DMS153 (cell line): ENCODE measurements at places on chromosomes 12 and 14.
A peak's percentile ranks its signal among the peaks of the same experiment; 100 is the strongest.

DNA sequence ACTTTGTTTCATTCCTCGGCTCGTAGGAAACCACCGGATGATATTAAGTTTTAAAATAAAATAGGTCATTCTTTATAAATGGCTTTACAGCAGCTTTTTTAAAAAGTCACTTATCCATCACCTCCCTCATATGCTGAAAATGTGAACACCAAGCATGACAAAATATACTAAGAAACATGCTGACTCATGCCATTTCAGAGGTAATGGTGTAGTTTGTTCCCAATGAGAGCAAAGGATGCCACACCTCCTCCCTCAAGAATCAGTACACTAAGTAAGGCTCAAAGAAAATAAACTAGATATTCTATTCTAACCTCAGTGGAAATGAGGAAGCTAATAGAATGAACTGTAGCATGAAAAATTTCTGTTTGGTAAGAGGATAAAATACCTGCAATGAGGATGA lies 5.5 kb upstream of the DIO2 start:
- DNase-seq: no peak

GRCh38 chr12:111424793-111425251 lies 19.1 kb downstream of the SH2B3 start:
- no peak for DNase-seq

DNA sequence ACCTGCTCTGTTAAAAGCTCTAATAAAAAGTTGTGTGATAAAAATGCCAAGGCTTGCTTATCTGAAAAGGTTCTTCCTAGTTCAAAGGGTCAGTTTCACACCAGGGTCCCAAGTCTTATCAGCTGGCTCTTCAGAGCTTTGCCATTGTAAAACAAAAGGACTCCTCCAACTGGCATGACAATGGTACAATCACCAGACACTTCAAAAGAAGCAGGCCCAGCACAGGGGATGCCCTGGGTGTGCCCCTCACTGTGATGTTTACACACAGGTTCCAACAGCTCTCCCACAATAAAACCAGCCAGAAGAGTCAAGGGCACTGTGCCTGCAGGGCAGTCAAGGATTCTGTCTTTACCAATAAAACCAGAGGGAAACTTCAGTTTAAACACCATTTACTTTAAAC lies 78.7 kb downstream of the PRICKLE1 start:
- no peak for DNase-seq

GRCh38 chr12:26937863-26938700 lies at the start of the genes FGFR1OP2 and INTS13:
TSS of gene FGFR1OP2 (plus strand) at chr12:26938470. CDS start at chr12:26954159, 15,689 bp downstream.
TSS of gene INTS13 (minus strand) at chr12:26937981. CDS start at chr12:26936803, 1,178 bp downstream.
- DNase-seq: peak; percentile 95

DNA sequence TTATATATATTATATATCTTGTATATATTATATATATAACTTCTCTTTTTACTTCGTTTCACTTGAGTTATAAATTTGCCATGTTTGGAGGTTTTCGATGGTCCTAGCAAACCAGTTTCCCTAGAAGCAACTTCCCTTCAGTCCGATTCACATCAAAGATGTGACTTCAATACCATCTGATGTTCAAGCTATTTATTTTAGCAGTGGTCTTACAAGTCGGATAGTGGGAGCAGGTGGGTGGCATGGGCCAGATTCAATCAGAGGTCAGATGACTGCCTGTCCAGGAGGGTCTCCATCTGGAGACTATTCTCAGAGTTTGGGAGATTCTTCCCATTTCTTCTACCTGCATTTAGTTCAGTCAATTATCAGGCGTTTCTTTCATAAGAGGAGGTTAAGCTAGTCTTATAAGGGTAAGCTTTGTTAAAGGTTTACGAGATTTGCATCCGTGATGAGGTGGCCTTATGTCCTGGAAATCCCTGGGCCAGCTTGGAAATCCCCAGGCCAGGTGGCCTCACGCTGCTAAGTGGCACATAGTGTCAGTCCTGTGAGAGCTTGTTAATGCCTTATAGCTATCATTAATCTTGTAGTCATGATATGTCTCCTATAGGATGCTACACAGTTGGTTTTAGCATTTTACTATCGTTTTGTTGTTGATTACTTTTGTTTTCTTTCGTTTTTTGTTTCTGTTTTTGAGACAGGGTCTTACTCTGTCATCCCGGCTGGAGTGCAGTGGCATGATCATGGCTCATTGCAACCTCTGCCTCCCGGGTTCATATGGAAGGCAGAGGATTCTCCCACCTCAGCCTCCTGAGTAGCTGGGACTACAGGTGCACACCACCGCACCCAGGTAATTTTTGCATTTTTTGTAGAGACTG lies 145.8 kb downstream of the BICD1 start:
- DNase-seq: no peak

DNA sequence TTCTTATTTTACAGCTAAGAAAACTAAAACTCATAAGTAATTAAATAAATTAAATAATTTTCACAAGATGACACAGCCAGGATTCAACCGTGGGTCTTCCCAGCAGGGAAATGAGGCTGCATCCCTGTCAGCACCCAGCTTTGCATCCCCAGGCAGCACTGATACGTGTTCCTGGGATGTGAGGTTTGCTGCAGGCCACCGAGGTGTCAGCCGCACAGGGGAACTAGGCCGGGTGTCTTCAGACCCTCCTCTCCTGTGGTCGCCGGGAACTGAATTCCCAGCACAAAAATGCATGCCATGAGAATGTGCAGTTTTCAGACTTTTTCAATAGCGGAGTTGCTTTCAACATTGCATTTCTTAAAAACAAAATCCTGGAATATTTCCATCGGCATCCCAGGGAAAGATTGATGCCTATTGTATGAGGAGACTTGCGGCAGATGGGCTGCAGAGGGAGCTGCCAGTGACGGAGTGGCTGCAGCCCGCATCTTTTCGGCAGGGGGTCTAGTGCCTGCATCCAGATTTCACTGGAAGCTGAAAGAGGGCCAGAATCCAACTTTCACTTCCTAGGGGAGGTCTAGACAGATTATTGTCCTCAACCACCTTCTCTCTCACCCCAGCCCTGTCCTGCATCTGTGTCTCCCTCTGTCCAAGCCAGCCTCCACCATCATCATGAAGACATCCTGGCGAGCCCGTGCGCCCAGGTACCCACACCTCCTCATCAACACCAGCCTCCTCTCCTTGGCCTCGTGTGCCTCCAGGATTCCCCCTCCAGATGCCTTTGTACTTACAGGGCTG lies 12.6 kb downstream of the LRTM2 start:
- DNase-seq: no peak

DNA sequence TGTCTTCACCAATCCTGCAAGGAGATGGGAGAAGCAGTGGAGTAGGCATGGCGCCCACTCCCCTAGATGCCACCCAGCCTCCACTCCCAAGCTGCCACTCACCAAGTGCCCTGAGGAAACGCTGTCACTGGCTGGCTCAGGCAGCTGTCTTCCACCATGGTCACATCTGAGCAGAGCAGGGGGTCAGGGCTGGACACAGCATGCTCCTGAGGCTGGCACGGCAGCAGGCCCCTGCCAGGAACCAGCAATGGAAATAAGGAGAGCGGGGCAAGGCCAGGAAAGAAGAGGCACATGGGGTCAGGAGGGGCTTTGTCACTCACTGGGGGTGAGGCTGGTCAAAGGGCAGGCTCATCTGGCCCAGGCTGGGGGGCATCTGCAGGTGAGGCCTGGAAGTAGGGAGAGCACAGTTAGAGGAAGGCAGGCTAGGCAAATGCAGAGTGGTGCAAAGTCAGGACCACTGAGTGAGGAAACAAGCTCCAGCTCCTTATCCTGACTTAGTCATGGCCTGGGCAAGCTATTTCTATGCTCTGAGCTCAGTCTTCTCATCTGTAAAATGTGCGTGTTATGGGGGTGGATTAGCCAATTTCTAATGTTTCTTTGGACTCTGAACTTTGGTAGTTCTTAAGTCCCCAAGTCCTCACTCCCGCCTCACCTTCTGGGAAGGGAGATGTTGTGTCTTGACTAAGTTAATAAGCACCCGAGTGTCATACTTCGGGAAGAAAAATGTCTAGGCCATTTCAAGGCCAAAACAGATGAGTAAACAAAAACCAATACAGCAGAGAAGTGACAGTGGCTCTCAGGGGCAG lies 8.0 kb downstream of the NAB2 start:
- DNase-seq: no peak

DNA sequence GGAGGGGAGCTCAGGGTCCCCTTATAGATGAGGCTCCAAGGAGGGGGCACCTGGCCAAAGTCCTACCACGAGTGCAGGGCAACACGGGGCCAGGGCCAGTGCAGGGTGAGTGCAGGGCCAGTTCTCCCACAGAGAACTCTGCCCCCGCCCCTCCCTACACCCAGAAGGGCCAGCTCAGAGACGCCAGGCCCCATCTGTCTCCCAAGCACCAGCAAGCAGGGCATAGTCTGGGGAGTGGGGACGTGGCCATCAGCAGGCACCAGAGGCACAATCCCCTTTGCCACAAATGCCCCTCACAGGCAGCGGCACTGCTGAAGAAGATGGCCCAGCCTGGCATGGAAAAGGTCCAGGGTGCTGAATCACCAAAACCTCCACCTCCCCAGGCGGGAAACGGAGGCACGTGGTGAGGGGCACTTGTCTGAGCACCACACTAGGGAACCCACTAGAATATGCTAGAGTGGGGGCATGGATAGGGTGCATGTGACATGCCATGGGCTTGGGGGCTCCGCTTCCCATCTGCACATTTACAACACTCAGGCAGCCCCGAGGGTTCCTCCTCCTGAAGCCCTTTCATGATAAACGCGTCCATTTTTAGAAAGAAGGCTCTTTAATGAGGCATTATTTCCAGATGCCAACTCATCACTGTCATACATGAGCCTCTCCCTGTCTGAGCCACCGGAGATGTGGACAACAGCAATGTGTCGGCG lies 17.8 kb downstream of the CCDC85C start:
- DNase-seq: no peak

GRCh38 chr12:5364036-5364770 lies 67.7 kb upstream of the NTF3 start:
- no peak for DNase-seq

- DNase-seq: no peak
These were observed 1392.5 kb downstream of the AACS start for GRCh38 chr12:126457776-126458175.

DNA sequence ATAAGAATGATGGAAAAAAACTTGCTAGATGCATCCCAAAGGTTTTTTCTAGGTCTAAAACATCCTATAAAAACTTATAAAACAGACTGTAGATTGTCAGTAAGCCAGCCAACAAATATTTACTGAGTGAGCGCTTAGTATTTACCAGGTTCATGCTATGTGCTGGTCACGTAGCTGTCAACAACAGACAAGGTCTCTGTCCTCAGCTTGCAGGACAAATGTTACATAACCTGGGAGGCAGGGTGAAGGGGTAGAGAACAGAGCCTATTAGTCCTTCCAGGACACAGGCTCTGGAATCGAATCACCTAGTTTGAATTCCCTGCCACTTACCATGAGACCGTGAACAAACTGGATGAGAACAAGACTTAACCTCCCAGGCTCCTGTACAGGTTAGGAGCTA lies 6.4 kb downstream of the NFYB start:
- DNase-seq: no peak

DNA sequence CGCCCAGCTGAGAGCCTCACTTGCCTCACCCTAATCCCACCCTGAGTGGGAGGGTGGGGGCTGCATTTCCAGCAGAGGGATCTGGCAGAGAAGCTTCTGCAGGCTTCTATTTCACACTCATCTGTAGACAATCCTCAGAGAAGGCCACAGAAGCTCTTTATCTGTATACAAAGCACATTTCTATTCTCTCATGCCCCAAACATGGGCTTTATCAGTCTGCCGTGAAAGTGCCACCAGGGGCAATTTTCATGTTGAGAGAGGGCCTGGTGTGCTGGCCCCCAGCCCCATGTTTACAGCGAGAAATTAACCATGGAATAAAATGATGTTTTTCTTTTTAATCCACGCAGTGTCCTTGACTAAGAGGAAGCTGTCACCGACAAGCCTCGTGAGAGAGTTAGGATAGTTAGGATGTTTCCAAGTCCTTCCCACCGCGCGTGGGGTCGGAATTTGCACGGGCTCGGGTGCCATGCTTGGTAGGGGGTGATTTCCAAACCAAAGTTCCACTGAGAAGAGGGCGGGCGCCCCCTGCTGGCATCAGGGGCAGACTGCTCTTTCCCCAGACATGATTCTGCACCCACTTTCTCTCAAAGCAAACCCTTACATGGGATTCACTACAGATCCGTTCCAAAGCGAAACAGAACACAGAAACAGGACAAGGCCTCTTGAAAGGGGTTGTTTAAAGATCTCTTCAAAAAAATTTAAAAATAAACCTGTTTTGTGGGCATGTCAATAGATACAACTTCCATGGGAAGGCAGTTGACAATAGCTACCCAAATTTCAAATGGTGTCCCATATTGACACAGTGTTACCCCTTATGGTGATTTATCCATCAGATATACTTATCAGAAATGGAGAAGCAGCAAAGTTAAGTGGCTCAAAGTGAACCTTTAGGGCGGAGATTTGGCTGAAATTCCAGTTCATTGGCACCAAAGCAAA lies 19.4 kb downstream of the BDKRB1 start:
- DNase-seq: peak; percentile 18

- no peak for DNase-seq
These were observed 825.7 kb downstream of the AACS start for GRCh38 chr12:125890971-125891370.

DNA sequence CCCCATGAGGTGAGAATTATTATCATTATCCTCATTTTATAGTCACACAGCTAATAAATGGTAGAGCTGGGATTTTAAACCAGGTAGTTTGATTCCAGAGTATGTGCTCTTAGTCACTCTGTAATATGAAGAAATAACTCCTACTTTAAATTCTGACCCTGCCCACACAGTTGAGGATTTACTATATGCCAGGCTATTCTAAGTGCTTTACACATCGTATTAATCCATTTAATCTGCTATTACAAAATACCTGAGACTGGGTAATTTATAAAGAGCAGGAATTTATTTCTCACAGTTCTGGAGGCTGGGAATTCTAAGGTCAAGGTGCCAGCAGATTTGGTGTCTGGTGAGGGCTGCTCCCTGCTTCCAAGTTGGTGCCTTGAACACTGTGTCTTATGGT lies 19.6 kb upstream of the WIF1 start:
- no peak for DNase-seq

DNA sequence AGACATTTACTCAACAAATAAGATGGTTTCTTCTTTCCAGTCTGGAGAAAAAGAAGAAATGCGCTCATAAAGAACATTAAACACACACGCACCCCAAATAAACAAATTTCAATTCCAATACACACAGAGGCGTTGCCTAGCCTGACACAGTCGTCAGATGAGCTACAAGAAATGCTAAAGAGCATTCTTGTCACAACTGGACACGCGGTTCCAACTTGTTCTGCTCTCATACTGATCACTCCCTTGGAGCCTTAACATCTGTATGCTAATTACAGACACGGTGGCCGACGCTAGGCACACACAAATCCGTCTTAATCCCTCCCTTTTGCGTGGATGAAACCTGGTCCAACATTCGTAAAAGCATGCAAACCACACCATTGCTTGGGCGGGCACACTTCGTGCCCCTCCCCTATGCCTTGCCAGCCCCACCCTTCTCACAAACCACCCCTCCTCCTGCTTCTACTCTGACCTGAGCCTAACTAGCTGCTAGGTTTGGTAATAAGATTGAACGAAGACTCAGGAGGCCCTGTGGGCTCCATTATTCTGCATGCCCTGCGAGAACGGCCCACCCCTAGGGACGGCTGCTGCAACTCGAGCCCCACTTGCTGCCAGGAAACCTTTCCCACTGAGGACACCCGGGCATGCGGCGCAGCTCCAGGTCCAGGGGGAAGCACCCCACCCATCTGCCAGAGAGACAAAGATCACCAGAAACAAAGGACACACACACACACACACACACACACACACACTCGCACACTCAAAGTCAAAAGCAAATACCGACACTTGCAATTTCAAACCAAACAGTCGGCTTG lies 1.2 kb downstream of the KCNK10 start:
- no peak for DNase-seq
